T-cell (primary cell): ENCODE measurements at places on chromosomes 5 and 9.

DNA sequence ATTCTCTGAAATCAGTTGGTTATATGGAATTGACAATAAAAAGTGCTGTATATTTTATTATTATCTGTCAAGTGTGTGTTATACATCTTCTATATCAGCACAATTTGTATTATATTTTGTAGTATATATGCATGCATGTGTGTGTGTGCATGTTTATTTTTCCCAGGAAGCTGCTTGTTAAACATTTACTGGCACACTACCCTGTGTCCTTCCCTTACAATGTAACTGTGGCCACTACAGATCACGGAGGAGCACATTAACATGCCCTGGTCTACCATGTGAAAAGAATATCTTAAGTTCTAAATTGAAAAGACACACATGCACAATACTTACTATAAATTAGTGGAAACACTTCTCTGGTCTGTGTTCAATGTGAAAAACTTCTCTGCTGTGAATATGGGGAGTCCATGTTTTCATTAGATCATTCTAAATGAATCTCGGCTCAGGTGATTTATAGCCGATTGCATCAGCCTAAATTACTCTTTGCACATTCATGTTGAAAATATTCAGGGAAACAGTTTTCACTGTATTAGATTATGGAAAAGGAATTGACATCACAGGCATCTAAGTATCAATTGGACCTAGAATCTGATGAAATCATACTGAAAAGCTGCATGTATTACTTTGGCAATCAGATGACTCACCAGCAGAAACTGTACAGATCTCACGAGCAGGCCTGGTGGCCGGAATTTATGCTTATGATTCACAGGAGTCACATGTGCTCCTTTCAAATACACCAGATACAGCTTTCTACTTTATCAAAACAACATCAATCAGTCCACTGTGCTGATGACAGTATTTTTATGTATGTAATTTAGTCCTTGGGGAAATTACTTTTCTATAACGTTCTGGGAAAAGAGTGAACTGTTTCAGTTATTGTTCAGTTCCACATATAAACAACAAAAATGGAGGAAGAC is 39.4 kb downstream of the LURAP1L start:
- no peak for DNase-seq

GRCh38 chr5:115962565-115963402 is 509 bp downstream of the LVRN start:
- DNase-seq = no peak

DNA sequence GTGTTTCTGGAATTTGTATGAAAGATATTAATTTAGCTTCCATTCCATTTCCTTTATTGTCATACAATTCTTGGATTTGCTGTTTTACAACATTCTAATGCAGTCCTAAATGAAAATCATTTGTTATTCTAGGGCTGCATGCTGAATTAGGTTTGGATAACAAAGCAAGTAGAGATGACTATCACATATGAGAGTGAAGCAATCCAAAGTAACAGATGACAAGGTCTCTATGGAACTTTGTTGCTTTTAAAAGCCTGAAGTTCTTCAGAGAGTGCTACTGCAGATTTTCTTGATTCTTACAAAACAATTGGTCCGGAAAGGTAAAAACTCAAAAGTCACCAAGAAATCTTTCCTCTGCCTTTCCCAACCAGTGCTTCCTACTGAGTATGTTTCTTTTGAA is 56.9 kb upstream of the VCAN start:
- no peak for DNase-seq

- DNase-seq = no peak
These were observed 236.1 kb downstream of the ARRDC3 start for GRCh38 chr5:91146905-91147600.

DNA sequence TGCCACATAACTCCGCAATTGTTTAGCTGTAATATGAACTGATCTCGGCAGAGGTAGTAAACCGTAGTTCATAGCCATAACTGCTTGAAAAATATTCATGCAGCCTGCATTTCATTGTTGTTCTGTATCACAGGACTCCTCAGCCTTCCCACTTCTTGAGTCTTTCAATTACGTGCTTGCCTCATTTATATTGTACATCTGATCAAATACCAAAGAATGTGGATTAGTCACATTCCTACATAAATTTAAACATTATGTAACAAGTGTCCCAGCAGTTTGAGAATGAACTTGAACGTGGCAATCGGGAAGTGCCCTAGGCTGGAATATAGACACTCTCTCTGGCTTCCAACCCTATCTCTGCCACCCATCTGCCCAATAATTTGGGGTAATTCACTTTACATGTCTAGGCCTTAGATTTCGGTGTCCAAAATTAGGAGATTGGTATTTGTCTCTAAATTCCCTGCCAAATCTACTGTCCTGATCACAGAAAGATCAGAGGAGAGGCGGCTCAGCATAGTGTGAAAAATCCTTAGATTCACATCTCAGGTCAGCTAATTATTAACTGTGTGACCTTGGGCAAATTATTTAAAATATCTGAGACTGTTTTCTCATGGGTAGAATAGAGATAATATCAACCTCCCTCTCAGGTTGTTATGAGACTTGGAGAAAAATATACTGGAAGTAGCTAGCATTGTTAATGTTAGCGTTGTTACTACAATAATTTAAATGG is 215.1 kb upstream of the RFX3 start:
- no peak for DNase-seq
